ENCODE measurements at places on chromosomes 16 and 17.
A peak's percentile ranks its signal among the peaks of the same experiment; 100 is the strongest.

DNA sequence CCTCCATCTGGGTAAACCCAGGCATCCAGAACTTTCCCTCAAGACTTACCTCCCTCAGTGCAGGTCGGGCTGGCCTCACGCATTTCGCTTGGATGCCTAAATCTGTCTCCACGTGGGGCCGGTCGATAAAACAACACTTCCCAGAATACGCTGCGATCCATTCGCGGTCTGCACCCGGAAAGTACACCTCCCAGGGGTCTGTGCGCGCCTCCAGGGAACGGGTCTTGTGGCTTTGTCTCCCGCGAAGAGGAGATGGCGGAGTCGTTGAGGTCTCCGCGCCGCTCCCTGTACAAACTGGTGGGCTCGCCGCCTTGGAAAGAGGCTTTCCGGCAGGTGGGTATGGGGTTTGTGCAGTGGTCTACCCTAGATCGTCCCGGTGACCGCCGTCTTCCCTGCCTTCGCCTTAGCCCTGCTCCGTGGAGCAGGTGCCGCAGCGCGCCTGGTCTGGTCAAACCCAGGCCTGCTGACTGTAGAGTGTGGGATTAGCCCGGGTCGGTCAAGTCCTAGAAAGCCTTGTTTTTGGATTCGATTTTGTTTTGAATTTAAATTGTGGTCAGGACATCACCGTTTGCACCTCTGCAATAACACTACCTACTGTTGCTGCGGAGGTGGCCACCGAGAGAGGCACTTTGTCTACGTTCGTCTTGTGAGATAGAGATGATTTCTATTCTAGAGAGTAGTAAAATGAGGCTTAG is at the start of gene RPAIN:
Gene RPAIN, plus strand, starts transcription at position 224 of the 695 bp plus-strand sequence. Its CDS starts 29 bp downstream, at position 253.
- no peak for DNase-seq

DNA sequence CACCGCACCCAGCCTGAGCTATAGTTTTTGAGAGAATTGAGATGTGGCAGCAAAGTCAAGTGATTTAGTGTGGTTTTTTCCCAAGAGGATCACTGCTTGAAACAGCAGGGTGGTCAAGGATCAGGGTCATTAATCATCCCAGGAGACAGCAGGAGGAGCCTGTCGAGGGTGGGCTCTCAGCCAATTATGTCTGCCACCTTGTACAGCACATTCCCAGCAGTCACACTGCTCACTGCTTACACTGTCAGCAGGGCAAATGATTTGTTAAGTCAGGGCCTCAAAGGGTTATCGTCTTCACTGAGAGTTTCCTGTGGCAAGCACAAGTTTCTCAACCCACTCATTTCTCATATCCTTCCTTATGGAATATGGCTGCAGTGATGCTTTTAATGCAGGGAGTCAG is 13.2 kb downstream of the B3GNT9 start:
- no peak for DNase-seq

- DNase-seq = no peak
These were observed 436 bp downstream of the SHPK start for GRCh38 chr17:3635474-3636153.

GRCh38 chr16:49490321-49490705 is 116.7 kb downstream of the C16orf78 start:
- DNase-seq = no peak

GRCh38 chr17:20852239-20852989 is 190.4 kb downstream of the USP22 start:
- no peak for DNase-seq

- no peak for DNase-seq
These were observed 367.6 kb downstream of the CDH11 start for GRCh38 chr16:64754279-64754678.

DNA sequence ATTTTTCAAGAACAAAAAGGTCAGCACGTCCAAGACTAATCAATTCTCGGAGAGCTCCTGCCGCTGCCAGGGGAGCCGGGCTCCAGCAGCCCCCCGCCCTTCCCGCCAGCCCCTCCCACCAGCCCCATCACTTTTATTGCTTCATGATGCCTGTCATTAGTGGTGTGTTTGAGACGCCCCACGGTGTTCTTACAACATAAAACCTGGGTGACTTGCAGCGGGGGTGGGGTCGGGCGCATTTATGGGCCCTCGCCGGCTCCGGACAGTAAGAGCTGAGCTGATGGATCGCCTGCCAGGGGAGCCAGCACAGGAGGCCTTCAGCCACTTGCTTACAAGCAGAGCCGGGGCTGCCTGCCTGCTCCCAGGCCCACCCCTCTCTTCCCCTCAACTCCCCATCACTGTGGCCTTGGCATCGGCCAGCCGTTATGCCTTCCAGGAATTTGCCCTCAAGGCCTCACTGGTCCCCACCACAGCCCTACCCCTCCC is 82.9 kb upstream of the CBX4 start:
- DNase-seq = no peak

GRCh38 chr16:70553645-70554044 is 30.0 kb downstream of the SF3B3 start:
- no peak for DNase-seq

GRCh38 chr17:73393381-73393780 is 81.6 kb upstream of the CDC42EP4 start:
- DNase-seq = no peak

DNA sequence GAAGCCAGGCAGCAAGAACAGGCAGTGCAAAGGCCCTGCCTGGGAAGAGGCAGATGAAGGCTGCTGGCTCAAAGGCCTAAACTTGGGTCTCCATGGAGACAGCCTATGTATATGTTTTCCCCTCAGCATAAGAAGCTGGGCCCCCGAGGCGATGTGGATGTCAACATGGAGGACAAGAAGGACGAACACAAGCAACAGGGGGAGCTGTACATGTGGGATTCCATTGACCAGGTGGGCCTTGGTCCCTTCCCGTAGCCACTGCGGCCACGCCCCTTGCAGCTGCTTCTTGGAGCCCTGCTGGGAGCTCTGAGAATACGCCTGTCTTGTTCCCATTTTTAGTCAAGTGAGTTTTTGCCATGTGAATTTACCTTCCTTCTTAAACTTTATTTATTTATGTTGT is 106.0 kb downstream of the SDR42E1 start:
- DNase-seq = peak; percentile 24

DNA sequence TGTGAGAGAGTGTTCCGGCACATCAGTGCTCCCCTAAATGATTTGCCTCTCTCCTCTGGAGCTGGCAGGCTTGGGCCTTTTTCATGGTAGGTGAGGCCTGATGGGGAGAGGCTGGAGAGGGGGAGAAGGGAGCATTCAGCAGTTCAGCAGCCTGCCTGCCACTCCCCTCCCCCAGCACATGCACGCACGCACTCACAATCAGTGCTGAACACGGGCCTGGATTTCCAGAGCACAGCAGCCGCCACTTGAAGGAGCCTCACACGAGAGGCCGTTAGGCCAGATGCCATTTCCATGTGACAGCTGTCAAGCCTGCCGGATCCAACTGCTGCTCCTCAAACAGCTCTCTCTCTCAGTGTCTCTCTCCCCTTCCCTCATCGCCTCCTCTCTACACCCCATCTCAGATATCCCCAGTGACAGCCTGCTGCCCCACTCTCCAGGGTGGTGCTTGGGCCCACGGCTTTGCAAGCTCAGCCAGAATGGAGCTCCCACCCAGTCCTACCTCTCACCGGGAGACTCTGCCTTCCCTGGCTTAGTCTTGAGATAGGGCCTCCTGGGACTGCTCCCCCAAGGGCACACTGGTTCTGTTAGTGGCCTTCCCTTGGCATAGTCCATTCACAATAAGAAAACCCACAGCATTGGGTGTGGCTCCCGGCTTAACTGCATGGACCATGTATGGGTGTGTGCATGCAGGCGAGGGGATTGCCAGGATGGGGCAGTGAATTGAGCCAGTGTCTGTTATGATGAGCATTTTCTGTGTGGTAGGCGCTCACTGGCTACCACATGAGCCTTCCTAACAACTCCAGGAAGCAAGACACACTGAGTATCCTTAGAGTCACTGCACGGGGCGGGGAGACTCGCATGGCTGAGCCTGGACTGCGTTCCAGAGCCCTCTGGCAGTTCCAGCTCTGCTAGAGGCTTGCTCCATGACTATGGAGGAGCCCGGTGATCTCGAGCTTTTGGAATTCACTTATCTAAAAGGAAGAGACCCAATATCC is 226.2 kb downstream of the CCDC182 start:
- DNase-seq = no peak

- no peak for DNase-seq
These were observed 23.9 kb downstream of the C17orf67 start for GRCh38 chr17:56809820-56810179.

All from NAMALWA (cell line).